Activated CD4-positive, alpha-beta memory T cell treated with anti-CD3 and anti-CD28 coated beads for 36 hours (primary cell): ENCODE measurements at places on chromosomes 3 and 15. TPM values are rescaled to one million over a fixed set of nuclear protein-coding genes. Genes with fewer than 3 reads are reported as not detected.

DNA sequence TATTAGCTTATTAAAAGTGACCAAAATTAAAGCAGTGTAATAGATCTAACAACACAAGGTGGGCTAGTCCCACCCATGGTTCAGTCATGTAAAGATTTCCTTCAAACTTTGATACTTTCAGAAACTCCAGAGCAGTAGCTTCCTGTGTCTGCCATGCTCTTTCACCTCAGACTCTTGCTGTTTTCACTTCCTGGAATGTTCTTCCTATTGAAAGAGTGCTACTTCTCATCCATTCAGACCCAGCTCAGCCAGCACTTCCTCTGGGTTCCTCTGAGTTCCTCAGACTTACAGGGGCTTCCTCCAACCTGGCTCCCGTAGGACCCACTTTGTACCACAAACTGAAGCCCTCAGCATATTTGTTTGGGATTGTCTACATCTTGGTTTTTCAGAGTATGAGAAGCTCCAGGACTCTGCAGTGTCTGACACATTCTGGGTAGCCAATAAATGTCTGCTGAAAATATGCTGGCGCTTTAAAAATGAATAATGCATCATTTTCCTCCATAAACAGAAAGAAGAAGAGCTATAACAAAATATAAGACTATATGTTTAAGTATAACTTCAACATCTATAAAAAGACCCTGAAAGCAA lies 18.0 kb downstream of the NCEH1 start:
- no peaks in the 10 kb centered on the region for H3K36me3 ChIP-seq
- peaks cover 8% of the 10 kb centered on the region for H3K4me1 ChIP-seq
- H3K27ac ChIP-seq: no peak overlapping the region
- DNase-seq: no peak
- no peak overlapping the region for H3K4me3 ChIP-seq
- H3K27me3 ChIP-seq: no peaks in the 10 kb centered on the region

LYZL4 gene
- not detected for total RNA-seq

C15orf62 gene
- total RNA-seq: 0.39 TPM

DNA sequence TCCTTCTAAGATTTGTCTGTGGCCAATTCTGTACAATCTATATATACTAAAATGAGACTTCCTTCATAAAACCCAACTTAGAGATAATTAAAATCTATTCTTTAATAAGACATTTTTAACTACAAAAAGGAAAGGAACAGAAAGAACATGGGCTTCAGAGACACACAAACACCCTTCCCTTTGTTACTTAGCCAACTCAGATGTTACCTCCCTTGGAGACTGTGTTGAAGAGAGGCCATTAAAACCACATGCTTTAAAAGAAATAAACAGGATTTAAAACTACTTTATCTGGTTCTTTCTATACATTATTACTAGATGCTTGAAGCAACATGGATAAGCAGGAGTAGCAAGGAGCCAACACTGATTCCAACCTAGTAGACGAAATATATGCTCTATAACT lies 42.0 kb downstream of the LRRFIP2 start:
- H3K27ac ChIP-seq: no peak overlapping the region
- H3K4me1 ChIP-seq: peaks cover 18% of the 10 kb centered on the region
- H3K36me3 ChIP-seq: peaks cover 4% of the 10 kb centered on the region
- H3K4me3 ChIP-seq: no peak overlapping the region
- no peak for DNase-seq
- no peaks in the 10 kb centered on the region for H3K27me3 ChIP-seq

LMAN1L gene
- total RNA-seq: not detected

DNA sequence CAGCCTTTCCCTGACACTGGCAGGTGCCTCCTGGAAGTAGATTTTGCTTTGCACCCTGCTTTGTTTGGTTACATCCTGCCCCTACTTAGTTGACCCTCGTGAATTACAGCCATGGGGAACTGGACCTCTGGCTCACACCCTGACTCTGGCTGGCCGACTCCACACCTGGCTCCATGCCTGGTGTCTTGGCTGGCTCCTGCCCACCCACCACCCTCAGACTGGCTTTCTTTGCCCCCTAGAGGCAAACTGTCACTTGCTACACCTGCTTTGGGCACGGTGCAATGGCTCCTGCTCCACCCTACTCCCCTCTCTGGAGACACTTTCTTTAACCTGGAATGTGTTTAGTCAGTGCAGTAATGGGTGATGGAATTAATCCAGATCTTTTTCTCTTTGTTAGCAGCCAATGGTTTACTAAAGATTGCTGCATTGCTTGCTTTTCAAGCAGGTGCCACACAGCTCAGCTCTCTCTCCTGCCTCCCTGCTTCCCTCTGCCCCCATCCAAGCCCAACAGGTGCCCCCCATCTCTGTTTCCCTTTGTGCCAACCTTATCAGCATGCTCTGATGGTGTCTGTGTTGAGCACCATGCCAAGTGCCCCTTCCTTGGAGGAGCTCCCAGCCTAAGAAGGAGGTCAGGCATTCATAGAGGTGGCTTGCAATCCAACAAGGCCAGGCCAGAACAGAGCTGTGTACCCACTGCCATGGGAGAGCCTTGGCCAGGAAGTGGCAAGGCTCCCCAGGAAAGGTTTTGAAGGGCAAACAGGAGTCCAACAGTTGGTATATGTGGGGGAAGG lies 38.4 kb downstream of the RASGRF1 start:
- no peaks in the 10 kb centered on the region for H3K36me3 ChIP-seq
- H3K4me1 ChIP-seq: no peaks in the 10 kb centered on the region
- no peak overlapping the region for H3K27ac ChIP-seq

ALPK3 gene
- total RNA-seq: 0.10 TPM

GRCh38 chr3:167876620-167877281 lies 141.2 kb downstream of the SERPINI1 start:
- H3K4me3 ChIP-seq: no peak overlapping the region
- H3K36me3 ChIP-seq: no peaks in the 10 kb centered on the region
- H3K4me1 ChIP-seq: peaks cover under 1% of the 10 kb centered on the region
- H3K27ac ChIP-seq: no peak overlapping the region
- H3K27me3 ChIP-seq: peaks cover 8% of the 10 kb centered on the region
- no peak for DNase-seq

DNA sequence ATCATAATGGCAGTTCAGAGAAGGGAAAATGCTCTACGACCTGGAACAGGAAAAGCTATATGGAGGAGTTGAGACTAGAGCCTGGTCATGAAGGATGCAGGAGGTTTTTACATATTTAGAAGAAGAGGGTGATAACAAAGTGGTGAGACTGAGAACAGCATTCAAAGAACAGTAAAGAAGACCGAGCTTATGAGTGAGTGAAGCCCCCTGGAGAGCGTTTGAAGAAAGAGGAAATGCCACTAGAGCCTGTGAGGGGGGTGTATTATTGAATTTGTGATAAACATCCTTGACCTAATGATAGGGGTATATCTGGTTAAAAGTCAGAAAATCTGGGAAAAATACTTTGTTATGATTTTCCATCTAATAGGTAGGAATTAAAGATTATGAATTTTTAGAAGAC lies 4.2 kb downstream of the PARP9 start:
- H3K27ac ChIP-seq: no peak overlapping the region
- no peaks in the 10 kb centered on the region for H3K27me3 ChIP-seq
- H3K36me3 ChIP-seq: peaks cover 42% of the 10 kb centered on the region
- no peak overlapping the region for H3K4me3 ChIP-seq
- H3K4me1 ChIP-seq: peaks cover 34% of the 10 kb centered on the region

- no peaks in the 10 kb centered on the region for H3K36me3 ChIP-seq
- H3K4me3 ChIP-seq: no peak overlapping the region
- DNase-seq: no peak
- no peaks in the 10 kb centered on the region for H3K27me3 ChIP-seq
Observed at GRCh38 chr3:21117370-21117769, 633.6 kb downstream of the ZNF385D start.

RTP3 gene
- not detected for total RNA-seq

DNA sequence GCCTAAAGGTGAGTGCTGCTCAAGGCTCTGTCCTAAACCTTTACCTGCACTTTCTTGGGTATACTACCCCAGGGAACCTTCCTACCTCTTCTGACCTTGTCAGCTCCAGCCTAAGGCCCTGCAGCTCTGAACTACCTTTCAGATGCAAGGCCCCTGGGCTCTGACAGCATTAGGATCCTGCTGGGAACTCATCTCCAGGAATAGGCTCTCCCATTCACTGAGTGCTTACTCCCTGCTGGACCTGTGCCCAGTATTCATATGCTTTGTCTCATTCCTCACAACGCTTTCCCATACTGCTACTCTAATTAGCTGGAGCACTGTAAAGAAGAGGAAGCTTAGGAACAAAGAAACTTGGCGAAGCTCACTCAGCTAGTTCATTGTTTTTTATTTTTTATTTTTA lies 53.8 kb upstream of the RAB6B start:
- H3K4me1 ChIP-seq: no peaks in the 10 kb centered on the region
- H3K27me3 ChIP-seq: no peaks in the 10 kb centered on the region
- DNase-seq: no peak
- no peak overlapping the region for H3K27ac ChIP-seq
- no peak overlapping the region for H3K4me3 ChIP-seq

- H3K4me3 ChIP-seq: no peak overlapping the region
- H3K36me3 ChIP-seq: no peaks in the 10 kb centered on the region
- H3K27me3 ChIP-seq: peaks cover 3% of the 10 kb centered on the region
- no peak for DNase-seq
- H3K27ac ChIP-seq: no peak overlapping the region
Observed at GRCh38 chr3:157410945-157411344, 25.7 kb upstream of the PTX3 start.

- no peak overlapping the region for H3K27ac ChIP-seq
- DNase-seq: no peak
- no peaks in the 10 kb centered on the region for H3K4me1 ChIP-seq
- H3K36me3 ChIP-seq: no peaks in the 10 kb centered on the region
- peaks cover 26% of the 10 kb centered on the region for H3K27me3 ChIP-seq
Observed at GRCh38 chr3:128438488-128439072, 28.1 kb downstream of the DNAJB8 start.

DNA sequence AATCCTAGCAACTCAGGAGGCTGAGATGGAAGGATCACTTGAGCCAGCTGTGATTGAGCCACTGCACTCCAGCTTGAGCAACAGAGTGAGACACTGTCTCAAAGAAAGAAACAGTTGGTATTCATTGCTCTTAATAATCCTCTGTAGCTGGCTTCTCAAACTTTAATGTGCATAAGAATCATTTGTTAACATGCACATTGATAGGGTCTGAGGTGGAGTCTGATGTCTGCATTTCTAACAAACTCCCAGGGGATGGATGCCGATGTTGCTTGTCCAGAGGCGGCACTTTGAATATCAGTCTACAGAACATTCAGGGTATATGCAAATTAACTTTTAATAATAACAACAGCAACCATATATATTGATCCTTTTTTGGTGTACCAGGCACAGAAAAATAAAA lies 39.9 kb downstream of the NKIRAS1 start:
- no peak for DNase-seq
- peaks cover 6% of the 10 kb centered on the region for H3K36me3 ChIP-seq
- H3K4me3 ChIP-seq: no peak overlapping the region

GRCh38 chr3:71906976-71907375 lies 122.0 kb upstream of the PROK2 start:
- H3K4me3 ChIP-seq: no peak overlapping the region
- H3K4me1 ChIP-seq: no peaks in the 10 kb centered on the region
- no peaks in the 10 kb centered on the region for H3K36me3 ChIP-seq
- H3K27me3 ChIP-seq: peaks cover 2% of the 10 kb centered on the region

DNA sequence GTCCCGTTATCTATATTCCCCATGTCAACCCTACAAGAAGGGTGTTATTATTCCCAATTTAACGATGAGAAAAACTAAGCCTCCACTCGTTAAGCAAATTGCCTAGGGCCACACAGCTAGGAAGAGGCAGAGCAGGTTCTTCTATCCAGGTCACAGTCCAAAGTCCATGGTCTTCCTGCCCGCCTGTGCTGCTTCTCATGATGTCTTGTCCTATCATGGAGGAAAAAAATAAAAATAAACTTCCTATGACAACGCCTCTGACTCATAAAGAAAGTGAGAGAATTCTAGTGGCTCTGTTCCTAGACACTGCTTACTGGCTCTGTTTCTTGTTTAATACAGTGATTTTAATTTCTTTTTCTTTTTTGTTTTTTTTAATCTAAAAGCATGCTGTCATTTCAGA lies 9.7 kb downstream of the COL8A1 start:
- H3K36me3 ChIP-seq: no peaks in the 10 kb centered on the region
- no peak overlapping the region for H3K4me3 ChIP-seq

DNA sequence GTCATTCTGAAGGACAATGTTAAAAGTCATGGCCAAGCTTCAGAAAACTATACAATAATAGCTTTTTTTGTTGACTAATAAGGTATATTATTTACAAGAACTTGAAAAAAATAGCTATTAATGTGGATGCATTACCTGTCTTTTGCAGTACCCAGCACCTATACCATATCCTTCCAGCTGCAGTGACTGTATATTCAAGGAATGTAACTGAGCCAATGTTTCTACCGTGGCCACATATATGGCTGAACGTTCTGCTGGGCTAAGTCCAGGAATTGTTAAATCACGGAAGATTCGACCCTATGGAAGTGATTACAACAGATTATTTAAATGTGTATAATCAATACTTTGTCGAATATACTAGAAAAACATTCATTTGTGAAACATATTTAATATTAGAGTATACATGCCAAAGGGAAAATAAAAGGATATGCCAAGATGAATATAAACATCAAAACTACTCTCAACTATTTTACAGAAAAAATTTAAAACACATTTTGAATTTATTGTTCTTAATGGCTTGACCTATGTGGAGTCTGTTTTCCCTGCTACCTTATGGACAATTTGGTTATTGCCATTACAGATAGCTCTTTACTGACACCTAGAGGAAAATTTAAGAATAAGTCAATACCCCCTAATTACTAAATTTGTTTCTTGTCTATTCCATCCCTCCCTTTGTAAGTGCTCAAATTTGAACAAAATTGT lies 17.6 kb downstream of the ACAD11 start:
- H3K36me3 ChIP-seq: peaks cover 15% of the 10 kb centered on the region
- no peaks in the 10 kb centered on the region for H3K4me1 ChIP-seq
- no peaks in the 10 kb centered on the region for H3K27me3 ChIP-seq
- no peak overlapping the region for H3K4me3 ChIP-seq

GRCh38 chr3:107441617-107442016 lies 64.4 kb downstream of the CCDC54 start:
- H3K27me3 ChIP-seq: peaks cover 1% of the 10 kb centered on the region
- H3K4me1 ChIP-seq: no peaks in the 10 kb centered on the region
- no peaks in the 10 kb centered on the region for H3K36me3 ChIP-seq

- DNase-seq: peak; percentile 20
- no peaks in the 10 kb centered on the region for H3K27me3 ChIP-seq
- H3K4me1 ChIP-seq: peaks cover 38% of the 10 kb centered on the region
- H3K4me3 ChIP-seq: peak overlapping the region; percentile 99
Observed at GRCh38 chr15:90930861-90931574, 1.3 kb downstream of the HDDC3 start.

CMTM8 gene
- total RNA-seq: 13.0 TPM

DNA sequence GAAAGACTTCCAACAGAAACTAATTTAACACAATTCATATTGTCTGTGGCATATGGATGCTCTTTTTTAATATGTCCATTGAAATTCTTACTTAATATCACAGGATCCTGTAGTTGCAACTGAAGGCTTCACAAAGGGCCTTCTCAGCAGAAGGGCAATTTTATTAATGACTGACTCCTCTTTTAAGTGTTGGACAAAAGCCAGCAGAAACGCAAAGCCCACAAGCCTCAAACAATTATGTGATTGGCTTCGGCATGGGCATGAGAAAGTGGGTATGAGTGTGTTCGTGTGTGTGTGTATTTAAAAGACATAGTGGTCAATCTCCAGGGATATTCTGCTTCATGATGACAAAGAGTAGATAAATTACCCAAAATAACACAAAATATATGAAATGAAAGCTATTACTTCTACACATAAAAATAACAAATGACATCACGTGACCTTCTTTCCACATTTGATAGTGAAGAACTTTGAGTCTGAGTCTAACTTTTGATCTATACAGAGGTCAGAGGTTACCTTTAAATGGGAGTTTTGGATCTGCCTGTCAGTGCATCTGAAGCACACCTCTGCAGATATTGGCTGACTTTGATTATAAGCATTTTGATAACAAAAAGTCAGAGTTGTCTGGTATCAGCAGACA lies 496.9 kb downstream of the CADM2 start:
- no peaks in the 10 kb centered on the region for H3K4me1 ChIP-seq
- no peaks in the 10 kb centered on the region for H3K27me3 ChIP-seq
- H3K36me3 ChIP-seq: no peaks in the 10 kb centered on the region
- DNase-seq: no peak

COL6A6 gene
- not detected for total RNA-seq
